ENCODE measurements at places on chromosomes 13 and 19.

DNA sequence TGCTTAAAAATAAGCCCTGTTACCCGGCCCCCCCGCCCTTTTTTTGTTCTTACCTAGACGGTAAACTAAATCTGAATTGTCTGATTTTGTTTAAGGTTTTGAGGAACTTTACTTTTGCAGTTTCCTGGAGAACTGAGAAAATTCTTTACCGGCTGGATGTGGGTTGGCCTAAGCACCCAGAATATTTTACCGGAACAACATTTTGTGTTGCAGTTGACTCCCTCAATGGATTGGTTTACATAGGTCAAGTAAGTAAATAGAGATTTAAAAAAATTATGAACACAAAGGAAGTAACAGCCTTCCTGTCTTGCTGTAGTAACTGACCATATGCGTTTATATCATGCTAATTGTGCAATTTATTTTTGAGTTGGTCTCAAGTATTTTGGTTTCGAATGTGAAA, 785 bp downstream of the NHLRC3 start:
- no peak for DNase-seq

- DNase-seq: no peak
Observed at GRCh38 chr19:41217741-41218140, 1.3 kb upstream of the AXL start.

- DNase-seq: no peak
Observed at GRCh38 chr13:111323950-111324651, 3.7 kb downstream of the TEX29 start.

- no peak for DNase-seq
Observed at GRCh38 chr19:43908659-43909058, 26.4 kb downstream of the ZNF45 start.

GRCh38 chr13:33099860-33100259, 83.6 kb downstream of the KL start:
- no peak for DNase-seq

DNA sequence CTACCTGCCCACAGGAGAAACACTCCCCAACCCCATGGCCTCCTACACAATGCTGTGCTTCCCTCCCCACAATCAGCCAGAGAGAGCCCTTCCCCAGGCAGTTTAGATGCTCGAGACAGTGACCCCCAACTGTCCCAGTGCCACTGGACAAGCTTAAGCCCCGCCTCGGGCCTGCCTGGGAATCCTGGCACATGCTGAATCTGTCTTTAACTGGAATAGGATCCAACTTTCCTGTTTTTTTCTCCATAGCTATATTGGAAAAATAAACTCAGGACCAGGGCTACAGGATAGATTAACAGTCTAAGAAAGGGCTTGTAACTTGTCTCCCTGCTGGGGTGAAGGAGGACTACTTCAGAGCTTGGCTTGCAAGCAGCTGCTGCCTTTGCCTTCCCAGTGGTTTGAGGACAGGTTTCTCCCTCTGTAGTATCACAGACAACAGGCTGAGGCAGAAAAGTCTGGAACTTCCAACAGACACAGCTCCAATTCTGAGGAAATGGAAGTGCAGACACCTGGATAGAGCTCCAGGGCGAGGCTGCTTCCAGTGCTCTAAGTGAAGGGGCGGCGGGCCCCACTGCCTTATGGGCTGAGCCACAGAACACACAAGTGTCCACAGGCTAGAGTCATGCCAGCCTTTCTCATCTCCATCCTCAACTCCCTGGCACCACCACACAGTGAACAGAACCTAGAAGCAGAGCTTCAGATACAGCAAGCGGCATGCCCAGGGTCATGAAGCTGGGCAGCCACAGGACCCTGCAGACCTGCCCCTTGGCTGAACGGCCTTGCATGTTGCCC, 228.3 kb downstream of the TUBA3C start:
- DNase-seq: no peak

DNA sequence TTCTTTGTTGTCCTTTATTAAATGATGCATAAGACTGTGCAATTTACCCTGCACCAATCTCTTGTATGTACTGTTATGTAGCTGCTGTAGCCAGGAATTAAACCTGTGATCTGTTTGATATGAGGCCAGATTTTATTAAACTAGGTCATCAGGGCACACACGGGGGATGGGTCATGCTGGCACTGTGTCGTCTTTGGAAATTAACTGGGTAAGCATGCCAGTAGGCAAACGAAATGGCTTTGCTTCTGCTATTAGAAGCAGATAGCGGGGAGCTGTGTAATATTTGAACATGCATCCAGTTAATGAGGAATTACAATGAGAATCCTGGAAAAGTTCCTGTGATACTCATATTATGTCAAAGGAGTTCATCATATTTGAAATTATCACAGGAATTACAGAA, 23.5 kb downstream of the MTUS2 start:
- no peak for DNase-seq

DNA sequence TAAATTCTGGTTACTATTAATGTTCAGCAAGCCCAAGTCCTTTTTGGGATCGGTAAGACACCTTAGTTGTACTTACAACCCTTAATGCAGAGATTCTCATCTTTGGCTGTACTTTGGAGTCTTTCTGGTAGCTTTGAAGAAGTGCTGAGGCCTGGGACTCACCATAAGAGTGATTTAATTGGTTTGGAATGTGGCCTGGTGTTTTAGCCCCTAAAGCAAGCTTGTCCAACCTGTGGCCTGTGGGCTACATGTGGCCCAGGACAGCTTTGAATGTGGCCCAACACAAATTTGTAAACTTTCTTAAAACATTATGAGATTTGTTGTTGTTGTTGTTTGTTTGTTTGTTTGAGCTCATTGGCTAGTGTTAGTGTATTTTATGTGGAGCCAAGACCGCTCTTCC, 215.3 kb downstream of the ZIC5 start:
- no peak for DNase-seq

GRCh38 chr19:45156011-45156630, 4.7 kb downstream of the NKPD1 start:
- no peak for DNase-seq

DNA sequence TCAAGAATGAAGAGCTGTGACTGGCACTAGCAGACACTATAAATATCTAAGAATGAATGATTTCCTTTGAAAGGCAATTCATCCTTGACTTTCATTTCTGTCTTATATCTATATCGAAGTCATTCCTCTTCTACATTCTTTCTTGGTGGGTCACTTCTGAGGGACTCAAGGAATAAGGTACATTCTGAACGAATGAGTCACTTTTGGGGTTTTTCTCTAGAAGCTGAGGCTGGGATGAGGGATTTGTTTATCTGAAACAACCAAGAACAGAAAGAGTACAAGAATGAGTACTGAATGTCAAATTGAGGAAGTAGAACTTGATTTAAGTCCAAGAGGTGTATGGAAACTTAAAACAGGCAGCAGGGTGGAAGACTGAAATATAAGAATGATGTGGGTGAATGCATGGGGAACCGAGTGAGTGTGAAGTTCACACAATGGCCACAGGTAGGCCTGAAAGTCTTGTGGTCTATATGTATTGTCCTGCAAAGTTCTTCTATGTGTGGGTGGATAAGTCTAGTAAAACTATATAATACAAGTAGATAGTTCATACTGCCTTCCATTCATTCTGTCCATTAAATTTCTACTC, 343.9 kb downstream of the OXGR1 start:
- no peak for DNase-seq

DNA sequence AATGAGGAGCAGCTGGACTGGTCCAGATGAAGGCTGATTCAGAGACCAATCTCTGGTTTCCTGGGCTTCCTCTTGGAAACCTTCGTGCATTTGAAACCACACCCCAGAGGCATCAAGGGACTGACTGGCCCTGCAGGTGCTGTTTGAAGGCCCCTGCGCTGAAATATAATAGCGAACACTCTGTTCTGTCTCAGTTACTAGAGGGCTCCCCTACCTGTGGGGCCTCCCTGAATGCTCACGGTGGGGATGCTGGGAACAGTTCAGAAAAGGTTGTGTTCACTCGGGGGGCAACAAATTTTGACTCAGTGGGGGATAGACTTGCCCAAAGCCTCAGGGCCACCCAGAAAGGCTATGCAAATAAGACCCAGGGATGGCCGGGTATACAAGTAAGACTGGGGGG, 6.4 kb downstream of the CCDC8 start:
- peak; percentile 74 for DNase-seq

DNA sequence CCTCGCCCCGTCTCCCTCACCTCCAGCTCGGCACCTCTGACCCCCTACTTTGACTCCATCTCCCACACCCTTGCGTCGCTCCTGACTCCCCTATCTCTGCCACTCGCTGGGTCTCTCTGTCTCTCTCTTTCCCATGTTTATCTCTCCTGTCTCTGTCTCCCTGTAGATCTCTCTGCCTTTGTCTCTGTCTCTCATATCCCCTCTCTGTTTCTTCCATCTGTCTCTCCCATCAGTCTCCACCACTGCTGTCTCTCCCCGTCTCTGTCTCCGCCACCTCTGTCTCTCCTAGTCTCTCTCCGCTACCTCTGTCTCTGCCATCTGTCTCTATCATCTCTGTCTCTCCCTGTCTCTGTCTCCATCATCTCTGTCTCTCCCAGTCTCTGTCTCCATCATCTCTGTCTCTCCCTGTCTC, 12.4 kb upstream of the BBC3 start:
- no peak for DNase-seq

Measured in NCI-H748 treated with DMSO at 0.1 percent for 48 hours (cell line).